ENCODE measurements at places on chromosomes 1 and 21.

GRCh38 chr1:21289127-21289526 is 1.1 kb downstream of the ECE1 start:
- no peak for DNase-seq

DNA sequence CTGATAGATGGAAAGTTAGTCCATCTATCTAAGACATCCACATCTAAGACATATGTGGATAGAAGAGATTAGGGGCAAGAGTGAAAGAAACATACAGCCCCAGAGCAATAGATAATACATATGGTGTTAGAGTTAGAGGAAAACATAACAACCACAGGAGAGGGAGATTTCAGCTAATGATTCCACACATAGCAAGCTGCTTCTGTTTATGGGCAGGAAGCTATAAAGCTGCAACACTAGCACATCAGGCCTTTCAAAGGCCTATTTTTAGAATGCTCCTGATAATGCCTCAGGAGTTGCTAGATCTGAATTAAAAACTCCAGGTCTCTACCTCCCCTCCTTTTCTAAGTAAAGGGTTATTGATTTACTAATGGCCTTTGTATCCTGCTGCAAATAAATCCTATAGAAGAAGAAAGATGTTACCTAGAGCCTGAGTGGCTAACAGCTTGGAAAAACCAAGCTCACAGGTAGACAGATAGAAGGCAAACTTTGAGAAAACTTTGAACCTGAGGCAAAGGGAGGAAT is 36.1 kb downstream of the BRINP2 start:
- DNase-seq: no peak

- no peak for DNase-seq
Observed at GRCh38 chr1:84642774-84643173, 47.5 kb downstream of the SSX2IP start.

DNA sequence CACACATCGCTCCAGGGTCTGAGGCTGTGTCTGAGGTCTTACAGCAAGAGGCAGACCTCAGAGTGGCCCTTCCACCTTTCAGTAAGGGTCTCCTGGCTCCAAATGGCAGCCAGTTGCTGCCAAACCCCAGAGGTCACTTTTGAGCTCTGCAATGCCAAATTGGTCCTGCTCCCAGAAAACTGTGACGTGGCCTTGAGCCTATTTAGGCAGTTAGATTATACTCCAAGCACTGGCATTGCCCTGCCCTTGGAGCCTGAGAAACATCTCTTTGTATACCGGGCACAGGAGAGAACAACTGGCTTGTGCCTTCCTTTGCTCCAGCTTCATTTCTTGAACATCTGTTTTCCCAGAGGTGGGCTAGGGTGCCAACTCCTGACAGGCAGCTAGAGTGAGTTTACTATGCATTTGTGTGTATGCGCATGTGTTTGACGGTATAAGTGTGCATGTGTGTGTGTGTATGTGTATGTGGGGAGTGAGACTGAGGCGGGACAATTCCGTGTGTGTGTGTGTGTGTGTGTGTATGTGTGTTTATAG is 134.5 kb downstream of the IER5 start:
- no peak for DNase-seq

DNA sequence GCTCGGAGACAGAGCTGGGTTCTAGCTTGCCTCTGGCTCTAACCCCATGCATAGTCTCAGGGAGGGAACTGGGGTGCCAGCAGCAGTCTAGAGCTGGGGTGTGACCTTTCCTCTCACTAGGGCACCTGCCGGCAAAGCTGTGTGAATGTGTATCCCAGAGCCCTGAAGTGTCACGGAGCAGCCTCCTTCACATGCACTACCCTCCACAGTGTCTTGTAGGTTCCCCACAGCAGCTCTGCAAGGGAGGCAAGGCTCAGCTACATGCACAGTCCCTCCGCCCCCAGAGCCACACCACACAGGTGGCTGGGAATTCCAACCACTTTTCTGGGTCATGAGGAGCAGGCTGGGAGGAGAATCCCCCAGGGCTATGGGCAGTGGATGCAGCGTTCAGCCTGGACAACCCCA is 7.7 kb upstream of the HPCA start:
- no peak for DNase-seq

- no peak for DNase-seq
Observed at GRCh38 chr1:164660412-164660772, 101.4 kb downstream of the PBX1 start.

- no peak for DNase-seq
Observed at GRCh38 chr1:44724955-44725698, 5.8 kb downstream of the RNU5D-1 start.

DNA sequence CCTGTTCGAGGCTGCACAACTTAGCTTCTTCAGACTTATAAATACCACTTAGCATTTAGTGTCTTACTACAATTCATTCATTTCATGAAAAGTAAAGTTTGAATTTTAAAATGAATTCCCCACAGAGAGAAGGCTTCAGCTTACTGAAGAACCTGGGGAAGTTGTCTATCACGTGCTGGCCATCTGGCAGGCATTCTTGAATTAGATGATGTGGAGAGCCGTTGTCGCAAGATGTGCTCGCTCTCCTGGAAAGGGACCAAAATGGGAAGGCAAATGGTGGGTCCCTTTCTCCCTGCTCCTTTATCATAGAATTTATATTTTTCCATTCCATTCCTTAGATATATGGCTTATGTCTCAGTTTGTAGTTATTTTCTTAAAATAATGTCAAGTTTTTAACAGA is 90.5 kb downstream of the CD247 start:
- DNase-seq: no peak

DNA sequence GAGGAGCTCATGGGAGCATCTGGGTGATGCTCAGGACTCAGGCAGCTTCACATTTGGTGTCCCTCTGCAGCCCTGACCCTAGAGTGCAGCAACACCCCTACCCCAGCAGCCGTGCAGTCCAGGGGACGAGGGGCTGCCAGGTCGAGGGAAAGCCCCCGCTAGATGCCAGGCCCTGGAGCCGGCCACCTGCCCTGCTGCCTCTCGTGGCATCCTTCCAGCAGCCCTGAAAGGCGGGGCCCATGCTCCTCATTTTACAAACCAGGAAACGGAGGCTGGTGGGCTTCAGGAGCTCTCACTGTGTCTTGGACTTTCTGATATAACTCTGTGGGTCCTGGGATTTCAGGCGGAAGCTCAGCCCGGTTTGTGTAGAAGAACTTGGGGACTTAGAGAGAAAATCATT is 120.5 kb upstream of the WNT4 start:
- no peak for DNase-seq

DNA sequence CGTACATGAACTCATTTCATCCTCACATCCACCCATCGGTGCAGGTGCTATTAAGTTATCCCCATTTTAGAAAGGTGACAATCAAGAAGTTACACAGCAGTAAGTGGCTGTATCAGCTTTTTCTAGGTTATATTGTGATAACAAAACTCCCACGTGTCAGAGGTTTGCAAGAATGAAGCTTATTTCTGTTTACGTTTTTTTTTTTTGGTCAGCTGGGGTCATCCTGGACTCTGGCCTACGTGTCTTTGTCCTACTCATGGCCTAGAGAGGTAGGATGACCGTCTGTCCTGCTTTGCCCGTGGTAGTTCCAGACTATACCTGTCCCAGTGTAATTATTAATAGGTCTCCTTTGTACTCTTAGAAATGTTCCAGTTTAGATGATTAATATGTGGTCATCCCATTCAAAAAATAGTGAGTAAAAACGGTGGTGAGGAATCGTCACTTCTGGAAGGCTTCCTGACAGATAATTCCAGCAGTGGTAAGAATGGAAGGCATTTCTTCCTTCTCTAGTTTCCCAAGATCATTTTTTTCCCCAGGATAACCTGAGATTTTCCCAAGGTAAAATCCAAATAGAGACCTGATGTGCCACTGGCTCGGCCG is 64.2 kb upstream of the KIF26B start:
- no peak for DNase-seq

DNA sequence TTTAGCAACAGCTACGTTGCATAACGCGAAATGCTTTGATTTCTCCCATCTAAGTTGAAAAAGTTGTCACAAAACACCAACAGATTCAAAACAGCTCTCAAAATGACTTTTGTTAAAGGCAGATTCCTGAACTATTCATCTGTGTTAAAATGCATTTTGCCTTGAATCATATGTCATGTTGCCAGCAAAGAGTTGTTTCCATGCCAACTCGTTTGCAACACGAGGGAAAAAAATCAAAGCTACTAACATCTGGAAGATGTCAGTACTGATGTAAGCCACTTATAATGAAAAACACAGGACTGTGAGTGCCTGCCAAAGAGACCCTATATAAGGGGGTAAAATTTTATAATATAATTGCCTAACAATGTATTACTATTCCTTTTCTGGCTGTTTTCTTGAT is 182.7 kb upstream of the PTBP2 start:
- no peak for DNase-seq

- DNase-seq: no peak
Observed at GRCh38 chr1:233088613-233089012, 138.2 kb downstream of the NTPCR start.

GRCh38 chr21:31720330-31720729 is 11.6 kb downstream of the SCAF4 start:
- DNase-seq: no peak

DNA sequence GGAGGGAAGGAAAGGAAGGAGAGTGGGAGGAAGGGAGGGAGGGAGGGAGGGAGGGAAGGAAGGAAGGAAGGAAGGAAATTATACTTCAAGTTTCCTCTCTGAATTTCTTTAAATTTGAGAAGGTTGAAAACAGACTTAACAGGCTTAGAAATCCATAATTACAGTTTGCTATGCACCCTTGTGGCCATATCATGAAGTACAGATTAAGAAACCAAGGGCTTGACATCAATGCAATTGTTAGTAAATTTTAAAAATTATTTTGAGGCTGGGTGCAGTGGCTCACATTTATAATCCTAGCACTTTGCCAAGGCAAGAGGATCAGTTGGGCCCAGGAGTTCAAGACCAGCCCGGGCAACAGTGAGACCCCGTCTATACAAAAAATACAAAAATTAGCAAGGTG is 14.4 kb downstream of the ANP32E start:
- no peak for DNase-seq

DNA sequence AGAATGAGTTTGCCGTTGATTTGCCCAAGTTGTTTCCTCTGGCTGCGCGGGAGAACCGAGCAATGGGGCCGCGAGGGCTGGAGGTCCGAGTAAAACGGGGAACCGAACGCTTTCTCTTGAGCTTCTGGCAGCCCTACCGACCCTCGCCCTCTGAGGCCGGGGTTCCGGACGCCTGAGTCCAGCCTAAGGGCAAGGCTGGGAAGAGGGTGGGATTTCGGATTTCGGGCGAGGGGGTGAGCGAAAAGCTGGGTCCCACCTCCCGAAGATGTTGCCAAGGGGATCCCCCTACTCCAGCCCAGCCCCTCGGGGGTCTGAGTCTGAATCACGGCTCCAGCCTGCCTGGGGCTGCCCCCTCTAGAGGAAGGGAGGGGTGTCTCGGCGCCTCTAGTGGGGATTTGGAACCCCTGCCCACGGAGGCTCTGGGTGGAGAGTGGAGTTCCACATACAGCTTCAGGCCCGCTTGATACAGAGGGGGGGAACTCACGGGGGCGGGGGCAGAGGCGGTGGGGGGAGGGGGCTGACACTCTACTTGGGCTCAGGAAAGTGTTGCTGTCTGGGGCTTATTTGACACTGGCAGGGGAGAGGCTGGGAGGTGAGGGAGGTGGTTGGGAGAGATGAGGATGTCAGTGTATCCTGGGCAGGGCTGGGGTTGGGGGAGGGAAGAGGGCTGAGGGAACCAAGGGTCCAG is 617 bp downstream of the KIRREL1 start:
- DNase-seq: no peak

GRCh38 chr1:212512816-212513559 is 80.3 kb downstream of the NENF start:
- DNase-seq: no peak

- DNase-seq: peak; percentile 30
Observed at GRCh38 chr1:216742625-216743024, 19.4 kb upstream of the ESRRG start.

DNA sequence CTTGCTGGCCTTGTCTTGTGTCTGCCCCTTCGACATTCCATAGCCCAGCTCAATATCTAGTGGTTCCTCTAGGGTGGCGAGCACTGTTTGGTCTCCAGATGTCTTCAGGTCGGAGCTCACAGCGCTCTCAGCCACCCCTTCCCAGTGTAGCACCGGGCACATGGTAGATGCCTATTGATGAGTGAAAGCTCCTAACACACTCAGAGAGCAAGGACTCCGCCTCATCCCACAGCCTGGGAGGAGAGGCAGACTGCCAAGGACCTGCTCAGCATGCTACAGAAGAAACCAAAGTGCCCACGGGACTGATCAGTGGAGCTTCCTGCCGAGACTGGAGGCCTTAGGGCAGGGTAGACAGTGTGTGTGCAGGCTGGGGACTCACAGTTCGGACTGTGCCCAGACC is 10.9 kb downstream of the PCSK9 start:
- no peak for DNase-seq

DNA sequence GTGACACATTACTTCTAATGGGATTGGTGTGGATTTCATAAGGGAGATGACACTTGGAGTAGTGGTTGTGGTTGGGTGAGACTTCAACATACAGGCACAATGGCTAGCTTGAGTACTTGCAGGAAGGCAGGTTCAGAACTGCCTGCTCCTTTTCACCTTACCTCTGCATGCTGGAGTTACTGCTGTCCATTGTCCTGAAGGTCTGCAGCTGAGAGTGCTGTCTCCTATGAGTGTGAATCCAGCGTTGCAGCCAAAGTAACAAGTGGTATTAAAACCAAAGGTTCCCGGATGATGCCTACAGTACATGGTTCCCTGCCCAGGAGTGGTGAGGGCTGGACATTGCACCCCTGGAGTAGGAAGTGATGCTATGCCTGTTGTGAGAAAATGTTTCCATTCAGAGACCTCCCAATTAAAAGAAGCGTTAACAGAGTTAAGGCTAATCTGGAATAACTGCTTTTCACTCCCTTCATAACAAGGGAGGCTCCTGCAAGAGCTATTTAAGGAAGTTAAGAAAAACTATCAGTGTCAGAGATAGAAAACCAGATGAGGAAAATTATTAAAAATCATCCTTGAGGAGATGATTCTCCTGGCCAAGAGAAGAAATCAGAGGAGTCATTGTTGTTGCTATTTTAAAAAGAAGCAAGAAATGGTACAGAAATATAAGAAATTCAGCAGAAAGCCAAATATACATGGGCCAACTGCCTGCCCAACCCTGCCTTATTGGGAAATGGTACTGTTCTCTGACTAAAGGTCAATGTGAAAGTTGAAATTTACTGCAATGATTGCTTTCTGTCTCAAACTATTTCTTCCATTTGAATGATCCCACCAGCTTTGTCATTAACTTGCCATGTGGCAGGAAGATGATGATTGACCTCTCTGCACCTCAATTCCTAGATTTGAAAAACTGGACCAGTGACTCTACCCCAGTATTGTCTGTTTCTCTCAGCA is 9.8 kb upstream of the F5 start:
- DNase-seq: no peak

DNA sequence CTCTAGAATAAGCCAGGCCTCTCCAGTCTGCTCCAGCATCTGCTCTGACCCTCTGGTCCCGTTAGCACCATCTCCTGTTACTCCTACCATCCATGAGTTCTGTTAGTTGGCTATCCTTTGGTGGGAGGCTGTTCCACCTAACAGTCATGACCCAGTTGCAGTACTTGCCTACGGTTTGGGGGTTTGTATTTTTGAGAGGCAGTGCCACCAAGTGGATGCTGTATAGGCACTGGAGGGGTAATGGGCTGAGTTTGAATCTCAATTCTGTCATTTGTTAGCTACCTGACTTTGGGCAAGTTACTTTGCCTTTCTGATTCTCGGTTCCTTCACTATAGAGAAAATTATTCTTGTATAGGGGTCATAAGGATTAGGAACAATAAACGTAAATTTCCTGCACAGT is 12.1 kb upstream of the C8B start:
- no peak for DNase-seq

- DNase-seq: no peak
Observed at GRCh38 chr21:33419538-33420123, 16.4 kb downstream of the IFNGR2 start.

- no peak for DNase-seq
Observed at GRCh38 chr21:35976481-35976880, 83.8 kb downstream of the SETD4 start.

All from NCI-H774 (cell line).